ENCODE measurements at places on chromosomes 5 and 9.

GRCh38 chr5:180141068-180141660 is 67.8 kb downstream of the RASGEF1C start:
- no peak for DNase-seq

GRCh38 chr5:17080361-17080760 is 137.1 kb upstream of the BASP1 start:
- DNase-seq: no peak

- DNase-seq: peak; percentile 52
Measured at GRCh38 chr5:36177715-36178523, 26.0 kb downstream of the SKP2 start.

DNA sequence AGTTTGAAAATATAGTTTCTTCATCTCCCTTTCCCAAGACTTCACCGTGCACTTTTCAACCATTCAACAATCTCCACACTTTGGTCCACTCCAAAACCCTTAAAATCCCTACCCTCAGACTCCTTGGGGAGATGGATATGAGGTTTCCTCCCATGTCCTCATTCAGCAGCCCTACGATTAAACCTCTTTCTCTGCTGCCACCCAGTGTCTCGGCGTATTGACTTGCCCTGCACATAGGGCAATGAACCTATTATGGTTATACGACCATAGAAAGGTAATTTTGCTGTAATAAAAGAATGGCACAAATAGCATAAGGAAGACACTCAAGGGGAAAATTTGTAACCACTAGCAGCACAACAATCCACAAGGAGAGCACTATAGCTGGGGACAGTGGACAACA is 803.5 kb downstream of the TLE1 start:
- DNase-seq: no peak

GRCh38 chr5:27962198-27962597 is 923.8 kb upstream of the CDH9 start:
- DNase-seq: peak; percentile 65

DNA sequence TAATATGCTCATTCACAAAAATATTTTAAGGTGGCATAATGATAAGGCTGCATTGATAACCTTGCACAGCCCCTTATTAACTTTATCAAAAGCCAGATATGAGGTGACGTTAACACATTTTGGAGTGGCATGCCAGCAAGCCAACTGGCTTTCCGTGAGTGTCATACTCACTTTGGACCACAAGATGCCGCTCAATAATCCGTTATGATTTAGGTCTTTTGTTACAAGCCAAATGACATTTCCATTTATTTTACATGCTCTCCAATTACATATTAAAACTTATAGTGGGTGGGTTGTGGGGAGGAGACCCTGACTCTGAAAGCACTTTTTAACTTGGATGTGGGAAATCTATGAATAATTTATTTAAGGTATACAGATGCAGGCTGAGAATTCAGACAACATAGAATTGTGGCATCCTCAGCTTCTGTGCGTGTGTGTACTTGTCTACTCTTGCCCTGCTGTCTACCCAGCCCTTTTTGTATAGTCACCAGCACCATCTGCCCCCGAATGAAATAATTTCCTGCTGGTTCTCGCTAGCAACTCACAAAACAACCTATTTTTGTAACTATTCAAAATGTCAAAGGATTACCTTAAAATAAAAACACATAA is 305.1 kb downstream of the PSAT1 start:
- DNase-seq: peak; percentile 68

DNA sequence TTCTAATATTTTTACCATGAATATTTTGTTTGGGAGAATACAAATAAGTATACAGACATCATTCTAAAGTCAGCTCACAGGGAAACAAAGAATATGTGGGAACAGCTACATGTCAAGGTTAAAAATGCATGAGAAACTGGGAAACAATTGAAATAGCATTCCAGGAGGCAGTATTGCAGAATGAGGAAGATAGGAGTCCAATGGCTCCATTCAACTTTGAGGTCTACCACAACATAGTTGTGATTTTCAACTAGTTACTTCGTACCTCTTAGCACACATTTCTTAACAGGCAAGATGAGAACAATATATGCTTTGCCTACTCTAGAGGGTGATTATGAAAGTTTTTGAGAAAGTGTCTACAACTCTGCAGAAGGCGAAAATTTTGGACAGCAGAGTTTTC is 35.2 kb upstream of the CAST start:
- DNase-seq: peak; percentile 91

- no peak for DNase-seq
Measured at GRCh38 chr5:135377751-135378680, 21.0 kb downstream of the MACROH2A1 start.

- DNase-seq: no peak
Measured at GRCh38 chr9:34556949-34557348, 32.6 kb downstream of the CNTFR start.

DNA sequence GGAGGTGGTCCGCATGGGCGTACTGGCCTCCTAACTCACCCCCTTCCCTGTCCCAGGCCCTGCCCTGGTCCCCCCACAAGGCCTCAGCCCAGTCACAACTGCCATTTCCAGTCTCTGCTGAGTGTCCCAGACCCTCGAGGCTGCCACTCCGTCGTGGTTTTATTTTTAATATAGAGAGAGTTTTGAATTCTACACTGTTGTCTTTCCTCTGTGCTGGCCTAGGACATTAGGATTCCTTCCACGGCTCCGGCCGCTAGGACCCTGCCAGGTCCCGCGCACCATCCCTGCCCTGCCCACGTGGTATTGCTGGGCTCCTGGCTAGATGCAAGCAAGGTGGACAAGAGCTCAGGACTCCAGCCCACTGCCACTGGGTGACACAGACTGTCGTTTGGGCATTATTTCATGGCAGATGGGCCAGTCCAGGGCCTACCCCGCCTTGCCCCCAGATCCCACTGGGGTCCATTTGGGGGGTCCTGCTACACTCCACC is 53.3 kb downstream of the SAR1B start:
- no peak for DNase-seq

- DNase-seq: no peak
Measured at GRCh38 chr9:132023419-132024180, 56.1 kb downstream of the MED27 start.

DNA sequence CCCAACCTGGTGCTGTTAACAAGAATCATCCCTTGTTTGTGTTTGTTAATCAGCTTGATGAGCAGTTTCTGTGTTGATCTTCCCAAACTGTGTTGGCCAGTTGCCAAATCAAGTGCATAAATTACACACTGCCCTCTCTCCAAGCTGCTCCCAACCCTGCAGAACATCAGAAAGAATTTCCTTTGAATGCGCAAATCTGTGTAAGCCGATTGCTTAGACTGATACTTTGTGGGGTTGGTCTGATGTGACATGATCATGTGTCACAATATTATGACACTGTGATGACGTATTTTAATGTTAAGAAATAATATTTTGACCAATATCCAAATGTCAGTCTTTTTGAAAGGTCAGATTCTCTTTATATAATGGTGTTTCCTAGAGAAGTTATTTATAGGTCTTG is 766.4 kb upstream of the WWC1 start:
- no peak for DNase-seq

GRCh38 chr9:8719833-8720486 is 920.4 kb upstream of the DMAC1 start:
- DNase-seq: no peak

DNA sequence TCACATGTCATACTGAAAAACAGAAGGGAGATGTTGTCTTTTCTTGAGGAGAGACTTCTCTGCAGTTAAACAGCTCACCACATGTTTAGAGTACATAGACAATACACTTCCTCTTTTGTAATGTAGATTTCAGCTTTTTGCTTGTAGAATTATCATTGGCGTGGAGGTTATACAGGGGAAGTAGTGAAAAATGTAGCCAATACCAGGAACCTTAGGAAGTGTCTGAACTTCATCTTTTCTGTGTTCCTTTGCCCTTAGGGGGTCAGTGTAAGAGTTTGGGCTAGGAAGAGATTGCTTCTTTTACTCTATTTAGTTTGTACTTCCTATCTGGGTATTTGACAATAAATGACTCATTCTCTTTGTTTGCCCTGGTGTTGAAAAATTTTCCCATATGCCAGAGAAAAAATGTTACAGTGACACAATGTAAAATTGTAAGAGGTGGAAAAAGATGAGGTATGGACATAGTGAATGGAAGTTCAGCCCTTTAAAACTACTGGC is 21.0 kb upstream of the CDKN2B start:
- peak; percentile 81 for DNase-seq

DNA sequence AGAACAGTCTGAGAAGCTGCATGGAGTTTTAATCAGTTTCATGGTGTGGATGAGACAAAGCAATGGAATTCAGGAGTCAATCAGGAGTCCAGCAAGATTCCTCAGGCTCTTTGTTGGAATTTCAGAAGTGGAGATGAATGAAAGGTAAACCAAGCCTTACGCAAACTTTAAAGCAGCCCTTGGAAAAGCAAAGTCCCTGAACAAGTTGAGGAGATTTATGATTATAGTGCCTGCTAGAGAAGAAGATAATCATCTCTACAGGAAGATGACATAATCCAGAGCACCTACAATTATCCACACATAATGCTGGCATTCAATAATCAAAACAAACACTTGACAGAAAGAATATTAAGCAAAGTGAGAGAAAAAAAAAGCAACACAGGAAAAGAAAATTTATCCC is 1380.1 kb upstream of the NUDT12 start:
- no peak for DNase-seq

GRCh38 chr5:158648631-158649030 is 451.1 kb downstream of the EBF1 start:
- no peak for DNase-seq

- DNase-seq: peak; percentile 90
Measured at GRCh38 chr5:142466195-142466971, 141.6 kb upstream of the SPRY4 start.

GRCh38 chr5:157562111-157562581 is 13.4 kb downstream of the ADAM19 start:
- no peak for DNase-seq

- no peak for DNase-seq
Measured at GRCh38 chr9:94026816-94027215, 57.4 kb upstream of the PTPDC1 start.

- no peak for DNase-seq
Measured at GRCh38 chr5:91367908-91368648, 15.0 kb downstream of the ARRDC3 start.

DNA sequence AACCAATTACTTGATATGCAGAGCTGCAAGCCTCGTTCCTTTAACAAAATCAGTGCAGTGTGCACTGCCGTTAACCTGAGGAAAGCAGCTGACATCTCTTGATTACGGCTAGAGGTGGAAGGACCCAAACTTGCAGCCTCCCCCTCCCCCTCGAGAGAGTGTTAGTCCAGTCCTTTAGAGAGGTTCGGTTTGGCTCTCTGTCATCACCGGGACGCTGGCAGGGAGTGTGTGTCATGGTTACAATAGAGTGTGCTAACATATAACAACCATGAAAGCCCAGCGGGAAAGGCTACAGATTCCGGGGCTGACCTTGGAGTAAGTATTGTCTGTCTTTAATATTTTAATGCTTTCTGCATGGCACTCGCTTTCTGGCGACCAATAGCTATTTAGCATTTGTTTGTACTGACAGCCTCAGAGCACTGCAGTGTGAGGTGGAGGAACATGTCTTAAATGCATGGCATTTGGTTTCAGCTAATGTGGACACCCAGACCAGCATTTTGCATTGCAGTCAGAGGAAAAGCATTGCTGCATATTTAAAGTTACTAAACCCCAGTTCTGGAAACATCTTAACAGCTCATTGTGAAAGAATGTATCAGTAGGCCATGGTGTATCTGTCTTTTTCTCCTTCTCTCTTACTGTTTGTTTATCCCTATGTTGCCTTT is 237.5 kb downstream of the CD180 start:
- peak; percentile 76 for DNase-seq

Data from HCEC 1CT (cell line).